ENCODE measurements at places on chromosomes 16 and 17.
A peak's percentile ranks its signal among the peaks of the same experiment; 100 is the strongest.

DNA sequence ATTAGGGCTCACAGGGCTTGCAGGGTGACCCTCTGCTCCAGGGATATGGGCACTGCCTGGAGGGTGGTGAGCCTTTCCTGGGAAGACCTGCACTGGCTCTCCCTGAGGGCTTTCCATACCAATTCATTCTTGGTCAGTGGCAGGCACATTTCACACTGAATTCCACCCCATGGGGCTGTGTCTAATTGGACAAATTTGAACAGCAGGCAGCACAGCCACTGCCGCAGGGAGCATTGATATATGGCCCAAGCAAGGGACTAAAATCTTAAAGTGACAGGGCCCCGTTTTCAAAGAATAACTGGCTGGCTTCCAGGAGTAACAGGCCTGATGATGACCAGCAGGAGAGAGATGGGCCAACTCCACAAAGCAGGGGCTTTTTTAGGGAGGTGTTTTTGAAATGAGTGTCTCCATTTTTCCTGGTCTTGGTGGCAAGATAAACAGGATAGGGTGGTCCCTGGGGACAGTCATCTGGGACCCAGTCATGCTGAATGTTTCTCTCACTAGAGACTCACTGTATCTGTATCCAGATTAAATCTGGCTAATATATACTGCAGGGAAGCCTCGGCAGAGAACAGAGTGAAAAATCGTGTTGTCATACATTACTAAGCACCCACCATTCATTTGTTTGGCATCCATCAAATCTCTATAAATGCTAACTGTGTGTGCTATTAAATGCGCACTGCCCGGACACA lies 74.1 kb upstream of the TBX2 start:
- DNase-seq = no peak

DNA sequence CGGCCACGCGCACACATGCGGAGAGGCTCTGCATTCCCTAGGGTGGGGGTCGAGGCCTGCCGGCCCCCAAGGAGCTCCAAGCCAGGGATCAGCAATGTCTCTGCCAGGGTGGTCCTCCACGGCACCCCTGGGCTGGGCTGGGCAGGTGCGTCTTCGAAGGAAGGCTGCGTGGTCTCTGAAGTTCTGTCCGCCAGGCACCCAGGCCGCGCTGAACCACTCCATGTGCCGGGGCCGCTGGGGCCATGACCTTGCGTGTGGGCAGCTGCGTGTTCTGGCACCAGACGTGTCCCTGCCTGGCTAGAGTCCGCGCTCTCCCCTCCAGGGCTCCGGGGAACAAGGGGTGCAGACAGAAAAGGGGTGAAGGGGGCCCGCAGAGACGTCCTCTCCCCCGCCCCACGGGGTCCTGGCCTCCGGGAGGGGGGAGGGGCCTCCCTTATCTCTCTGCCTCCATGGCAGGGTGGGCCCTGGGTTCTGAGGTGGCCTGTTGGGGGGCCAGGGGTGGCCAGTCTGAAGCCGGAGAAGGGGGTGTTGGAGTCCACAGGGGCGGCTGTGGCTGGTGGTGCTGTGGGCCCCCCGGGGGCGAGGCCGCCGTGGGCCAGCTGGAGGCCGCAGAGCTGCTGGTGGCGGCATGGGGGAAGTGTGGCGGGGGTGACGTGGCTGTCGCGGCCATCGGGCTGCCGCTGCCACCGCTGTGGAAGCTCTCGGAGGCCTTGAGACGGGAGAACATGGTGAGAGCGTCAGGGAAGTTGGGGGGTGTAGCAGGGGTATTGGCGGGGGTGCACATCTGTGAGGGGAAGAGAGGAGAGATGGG lies 5.3 kb downstream of the UBALD1 start:
- DNase-seq = no peak

- no peak for DNase-seq
These were observed 673.7 kb downstream of the CDH8 start for GRCh38 chr16:61362585-61362984.

- peak; percentile 58 for DNase-seq
These were observed 5.9 kb downstream of the RANBP10 start for GRCh38 chr16:67800338-67800926.

DNA sequence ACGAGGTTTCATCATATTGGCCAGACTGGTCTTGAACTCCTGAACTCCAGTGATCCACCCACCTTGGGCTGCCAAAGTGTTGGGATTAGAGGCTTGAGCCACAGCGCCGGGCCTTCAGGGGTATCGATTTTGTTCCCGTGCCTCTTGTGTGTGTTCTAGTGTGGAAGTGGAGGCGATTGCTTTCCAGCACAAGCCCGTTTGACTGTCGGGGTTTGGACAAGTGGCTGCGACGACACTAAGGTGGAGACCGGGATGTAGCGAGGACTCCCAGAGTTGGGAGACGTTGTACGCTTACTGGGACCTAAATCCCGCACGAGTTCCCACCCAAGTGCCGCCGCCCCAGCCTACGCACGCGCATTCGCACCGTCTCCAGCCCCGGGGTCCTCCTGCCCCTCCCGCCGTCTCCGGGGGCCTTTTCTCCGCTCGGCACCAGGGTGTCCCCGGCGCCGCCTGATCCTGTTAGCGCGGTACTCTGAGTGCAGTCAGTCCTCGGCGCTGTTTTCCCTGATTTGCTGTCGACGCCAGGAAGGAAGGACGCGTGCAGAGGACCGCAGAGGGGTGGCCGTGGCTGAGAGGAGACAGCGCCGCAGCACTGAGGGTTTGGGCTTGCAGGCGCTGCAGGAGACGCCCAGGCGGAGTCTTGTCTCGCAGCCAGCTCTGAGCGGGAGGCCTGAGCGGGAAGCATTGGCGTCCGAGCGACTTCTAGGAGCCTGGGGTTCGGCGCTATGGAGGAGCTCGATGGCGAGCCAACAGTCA lies at the start of gene NUP85:
TSS of gene NUP85 (plus strand) at position 643 of the 756 bp plus-strand sequence. CDS start at position 726, 83 bp downstream.
- DNase-seq = peak; percentile 97

DNA sequence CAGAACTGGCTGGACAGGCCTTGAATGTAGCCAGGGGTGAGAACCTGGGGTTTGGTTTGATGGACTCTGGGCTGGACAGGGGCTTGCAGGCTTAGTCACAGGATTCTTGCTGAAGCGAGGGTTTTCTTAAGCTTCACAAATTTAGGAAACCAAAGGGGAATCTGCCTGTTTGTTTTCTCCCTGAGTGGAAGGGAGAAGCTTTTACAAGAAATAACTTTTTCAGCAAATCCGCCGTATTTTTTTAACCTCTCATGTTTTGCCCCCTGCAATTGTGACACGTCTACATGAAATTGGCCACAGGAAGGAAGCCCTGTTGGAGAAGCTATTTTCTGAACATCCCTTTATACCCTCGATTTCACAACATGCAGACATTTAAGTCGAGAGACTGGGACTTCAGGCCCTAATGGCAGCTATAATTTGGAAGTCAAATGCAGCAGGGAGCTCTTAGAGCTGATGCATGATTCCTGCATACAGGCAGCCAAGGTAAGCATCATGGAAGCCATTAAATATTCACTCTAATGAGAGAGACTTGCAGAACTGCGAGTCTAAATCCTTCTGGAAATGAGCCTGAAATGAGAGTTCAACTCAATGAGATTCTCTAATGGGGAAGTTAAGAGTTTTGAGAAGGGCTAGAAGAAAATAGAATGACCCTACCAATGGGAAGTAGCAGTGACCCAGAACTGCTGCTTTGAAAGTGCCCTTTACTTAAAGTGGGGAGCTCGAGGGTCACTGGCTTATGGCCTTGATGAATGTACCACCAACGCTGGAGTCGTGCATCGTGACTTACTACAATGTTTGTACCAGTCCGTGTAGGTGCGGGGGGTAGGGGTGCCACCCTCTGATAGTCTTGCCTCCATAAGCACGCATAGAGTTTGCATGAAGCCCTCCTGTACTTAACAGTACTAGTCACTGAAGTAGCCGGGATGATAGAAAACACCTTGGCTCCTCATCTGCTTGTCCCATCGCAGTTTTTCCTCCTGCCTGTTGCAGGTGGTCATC lies 45.1 kb upstream of the IRF8 start:
- peak; percentile 56 for DNase-seq

GRCh38 chr17:64615028-64615677 lies 47.0 kb downstream of the SMURF2 start:
- no peak for DNase-seq

DNA sequence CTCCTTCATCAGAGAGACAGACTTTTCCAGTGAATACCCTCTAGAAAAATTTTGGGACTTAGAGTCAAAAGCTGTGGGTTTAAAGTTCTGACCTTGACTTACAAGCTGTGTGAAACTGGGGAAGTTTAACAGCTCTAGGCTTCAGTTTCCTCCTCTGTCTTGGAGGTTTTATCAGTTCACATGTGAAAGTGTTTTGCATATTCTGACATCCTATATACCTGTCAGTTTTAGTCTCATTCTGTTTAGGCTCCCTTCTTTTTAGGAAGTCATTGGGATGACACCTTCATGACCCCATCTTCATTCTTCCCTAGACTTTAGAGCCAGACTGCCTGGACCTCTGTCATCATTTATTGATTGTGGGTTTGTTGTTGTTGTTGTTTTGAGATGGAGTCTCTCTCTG lies 44.4 kb downstream of the YPEL2 start:
- peak; percentile 41 for DNase-seq

- no peak for DNase-seq
These were observed 225.2 kb downstream of the GRIN2A start for GRCh38 chr16:9957002-9957401.

DNA sequence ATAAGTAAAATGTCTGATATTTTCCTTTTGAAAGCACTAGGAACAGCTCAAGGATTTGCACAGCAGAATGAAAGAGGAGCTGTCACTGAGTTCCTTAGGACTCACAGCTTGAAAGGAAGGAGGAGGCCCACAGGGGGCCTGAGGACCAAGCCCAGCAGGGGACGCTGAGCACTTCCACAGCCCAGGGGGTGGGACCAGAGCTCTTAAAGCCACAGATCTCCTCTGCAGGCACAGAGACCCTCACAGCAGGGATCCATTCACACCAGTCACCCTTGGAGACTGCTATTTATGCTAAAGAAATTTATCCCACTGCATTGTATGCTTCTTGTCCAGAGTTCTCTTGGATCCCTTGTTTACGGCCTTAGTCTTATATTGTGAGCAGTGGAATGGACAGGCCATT lies 253.3 kb downstream of the STX8 start:
- DNase-seq = no peak

- DNase-seq = peak; percentile 94
These were observed 35.3 kb downstream of the SOCS3 start for GRCh38 chr17:78324391-78325075.

- DNase-seq = no peak
These were observed 46.4 kb downstream of the DNAH3 start for GRCh38 chr16:21103941-21104860.

DNA sequence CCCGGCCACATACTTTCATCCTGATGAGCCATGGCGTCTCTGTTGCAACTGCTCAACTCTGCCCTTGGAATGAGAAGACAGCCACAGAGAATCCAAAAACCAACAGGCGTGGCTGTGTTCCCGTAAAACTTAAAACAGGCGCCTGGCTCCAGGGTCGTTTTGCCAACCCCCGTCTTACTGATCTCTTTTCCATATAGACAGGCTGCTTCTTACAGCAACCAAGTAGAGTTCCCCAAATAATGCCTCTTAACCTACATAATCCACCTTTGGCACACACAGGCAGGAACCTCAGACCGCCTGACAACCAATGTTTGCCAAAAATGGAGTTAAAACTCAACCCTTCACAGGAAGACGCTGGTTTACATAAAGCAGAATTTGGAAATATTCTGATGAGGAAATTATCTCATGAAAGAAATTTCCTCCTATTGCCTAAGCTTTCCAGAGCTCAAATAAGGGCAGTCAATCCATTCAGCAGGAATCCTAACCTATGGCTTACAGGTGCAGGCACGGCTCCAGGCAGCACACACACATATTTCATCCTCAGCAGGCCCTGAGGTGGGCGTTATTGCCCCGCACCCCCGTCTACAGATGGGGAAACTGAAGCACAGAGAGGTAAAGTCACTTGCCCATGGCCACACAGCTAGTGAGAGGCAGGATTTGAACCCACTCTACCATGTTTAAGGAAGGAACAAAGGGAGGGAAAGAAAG lies 35.8 kb downstream of the LITAF start:
- DNase-seq = no peak

- peak; percentile 66 for DNase-seq
These were observed 5.2 kb downstream of the ASGR1 start for GRCh38 chr17:7173687-7174602.

DNA sequence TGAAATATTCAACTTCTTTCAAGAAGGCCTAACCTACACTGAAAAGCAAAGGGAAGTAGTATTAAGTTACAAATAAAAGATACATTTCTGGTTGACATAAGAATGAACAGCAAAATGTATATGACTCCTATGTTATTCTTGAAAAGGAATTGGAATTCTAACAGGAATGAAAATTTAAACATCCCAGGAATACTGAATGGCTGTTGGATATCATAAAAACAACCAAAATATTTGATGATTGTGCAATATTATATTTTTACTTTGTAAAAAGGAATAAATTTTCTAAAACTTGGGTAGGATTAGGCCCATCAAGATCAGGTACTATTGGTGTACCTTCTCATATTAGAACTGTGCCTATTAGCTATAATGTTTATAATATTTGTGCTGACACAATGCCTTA lies 50.0 kb downstream of the CYB5B start:
- DNase-seq = no peak

DNA sequence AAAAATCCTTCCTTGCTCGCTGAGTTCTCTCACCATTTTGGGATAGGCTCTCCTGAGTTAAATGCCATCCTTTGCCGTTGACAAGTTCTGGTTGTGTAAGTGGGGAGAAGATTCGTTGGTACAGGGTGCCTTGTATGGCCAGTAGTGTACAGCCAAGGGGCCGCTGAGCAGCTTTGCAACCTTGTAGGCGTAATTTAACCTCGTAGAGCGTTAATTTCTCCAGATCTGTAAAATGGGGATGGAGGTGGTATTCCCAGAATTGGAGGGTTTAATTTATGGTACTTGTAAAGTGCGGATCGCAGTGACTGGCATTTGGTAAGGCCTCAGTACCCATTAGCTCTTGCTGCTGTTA lies 1.4 kb downstream of the ARSG start:
- DNase-seq = no peak

- no peak for DNase-seq
These were observed 149.9 kb downstream of the PHKB start for GRCh38 chr16:47611042-47611441.

GRCh38 chr16:78443542-78444364 lies 344.3 kb downstream of the WWOX start:
- peak; percentile 21 for DNase-seq

DNA sequence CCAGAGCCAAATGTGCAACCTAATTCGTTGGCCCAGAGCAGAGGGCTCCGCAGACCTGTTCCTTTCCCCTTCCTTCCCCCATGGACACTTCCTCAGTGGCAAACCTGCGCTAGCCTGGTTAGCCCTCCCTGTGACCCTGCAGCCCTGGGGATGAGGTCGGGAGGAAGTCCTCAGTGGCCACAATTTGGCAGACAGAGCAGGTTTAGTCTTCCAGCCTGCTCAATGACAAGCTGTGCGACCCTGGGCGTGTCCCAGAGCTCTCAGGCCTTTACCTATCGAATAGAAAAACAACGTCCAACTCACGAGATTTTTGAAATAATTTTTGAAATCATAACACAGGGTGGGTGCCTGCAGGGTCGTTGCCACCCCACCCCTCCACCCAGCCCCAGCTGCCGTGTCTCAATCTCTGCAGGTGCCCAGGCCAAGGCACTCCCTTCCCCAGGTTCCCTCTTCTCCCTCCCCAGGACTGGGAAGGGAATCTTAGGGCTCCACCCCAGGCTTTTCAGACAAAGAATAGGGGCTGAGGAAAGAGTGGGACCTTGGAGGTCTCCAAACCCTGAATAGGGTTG lies 1.4 kb downstream of the HBM start:
- no peak for DNase-seq
